GM18507 (cell line): ENCODE measurements at places on chromosomes 3 and 15.

DNA sequence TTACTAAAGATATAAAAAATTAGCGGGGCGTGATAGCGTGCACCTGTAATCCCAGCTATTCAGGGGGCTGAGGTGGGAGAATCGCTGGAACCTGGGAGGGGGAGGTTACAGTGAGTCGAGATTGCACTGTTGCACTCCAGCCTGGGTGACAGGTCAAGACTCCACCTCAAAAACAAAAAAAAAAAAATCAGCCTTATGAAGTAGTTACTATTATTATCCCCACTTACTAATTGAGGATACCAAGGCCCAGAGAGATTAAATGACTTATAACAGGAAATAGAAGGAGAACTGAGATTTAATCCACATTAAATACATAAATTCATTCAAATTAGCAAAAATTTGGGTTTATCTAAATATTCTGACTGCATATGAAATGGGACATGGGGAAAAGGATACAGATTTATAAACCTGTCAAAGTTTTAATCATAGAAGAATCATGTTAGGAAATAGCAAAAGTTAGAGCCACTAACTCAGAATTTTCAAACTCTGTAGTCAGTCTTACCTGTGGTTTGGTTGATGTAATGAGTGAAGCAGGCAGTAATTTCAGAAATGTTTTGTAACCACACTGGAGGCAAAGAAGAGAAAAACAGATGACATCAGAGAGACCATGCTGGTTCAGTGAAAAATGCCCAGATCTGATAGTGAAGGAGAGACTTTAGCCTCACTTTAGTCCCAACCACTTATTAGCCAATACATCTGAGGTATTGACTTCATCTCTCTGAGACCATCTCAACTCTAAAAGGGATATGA is 25.0 kb upstream of the ACAP2 start:
- DNase-seq = no peak

DNA sequence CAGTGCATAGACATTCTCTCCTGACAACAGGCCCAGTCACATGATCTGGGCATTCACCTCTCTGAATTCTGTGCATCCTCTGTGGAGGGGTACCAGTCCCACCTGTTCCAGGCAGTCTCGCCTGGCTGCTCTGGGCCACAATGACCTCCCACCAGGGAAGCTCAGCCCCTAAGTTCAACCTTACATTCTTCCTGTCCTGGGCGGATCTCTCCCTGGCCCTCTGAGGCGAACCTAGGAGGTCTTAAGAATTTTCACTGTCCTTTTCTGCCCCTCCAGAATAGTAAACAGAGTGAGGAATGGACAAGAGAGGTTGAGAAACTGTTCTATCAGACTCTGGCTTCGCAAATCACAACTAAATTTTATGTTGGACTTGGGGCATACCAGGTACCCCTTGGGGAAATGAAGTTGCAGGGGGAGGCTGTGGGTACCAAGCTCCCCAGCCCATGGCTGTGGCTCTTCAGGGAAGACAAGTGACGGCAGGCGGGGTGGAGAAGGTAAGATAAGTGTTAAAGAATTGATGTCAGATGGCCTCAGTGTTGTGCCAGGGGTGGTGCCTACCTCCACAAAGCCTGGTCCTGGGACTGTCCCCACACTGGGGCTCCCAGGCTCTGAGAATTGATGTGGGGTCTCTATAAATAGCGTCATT is 5.3 kb downstream of the SCN5A start:
- no peak for DNase-seq

- no peak for DNase-seq
These were observed 75.6 kb upstream of the MYRIP start for GRCh38 chr3:39733804-39734203.

- DNase-seq = no peak
These were observed 27.9 kb upstream of the PLCH1 start for GRCh38 chr3:155772801-155773200.

- no peak for DNase-seq
These were observed 114.4 kb downstream of the CHSY1 start for GRCh38 chr15:101137312-101137940.

- DNase-seq = no peak
These were observed 577.9 kb upstream of the EPHA6 start for GRCh38 chr3:96236522-96236921.

- DNase-seq = no peak
These were observed 144.0 kb downstream of the GREM1 start for GRCh38 chr15:32861761-32862160.

DNA sequence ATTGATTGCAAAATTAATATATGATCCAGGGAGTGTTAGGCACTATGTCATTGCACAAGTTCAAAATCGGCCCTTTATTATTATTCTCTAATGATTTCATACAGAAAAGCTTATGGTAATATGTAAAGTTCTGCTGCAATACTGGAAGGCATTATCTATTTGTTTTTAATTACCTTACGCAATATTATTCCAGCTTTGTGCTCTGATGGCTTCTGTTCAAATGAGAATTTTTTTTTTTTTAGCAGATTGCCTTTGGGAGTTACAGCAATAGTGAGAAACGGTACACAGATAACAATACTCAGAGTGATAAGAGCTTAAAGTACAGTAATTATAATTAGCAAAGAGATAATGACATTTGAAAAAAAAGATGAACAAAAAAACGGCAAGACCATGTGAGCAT is 602.2 kb upstream of the ALCAM start:
- DNase-seq = no peak

- no peak for DNase-seq
These were observed 20.9 kb downstream of the RAB5A start for GRCh38 chr3:19967812-19968211.

GRCh38 chr3:44892689-44893088 is 18.3 kb downstream of the TGM4 start:
- no peak for DNase-seq

DNA sequence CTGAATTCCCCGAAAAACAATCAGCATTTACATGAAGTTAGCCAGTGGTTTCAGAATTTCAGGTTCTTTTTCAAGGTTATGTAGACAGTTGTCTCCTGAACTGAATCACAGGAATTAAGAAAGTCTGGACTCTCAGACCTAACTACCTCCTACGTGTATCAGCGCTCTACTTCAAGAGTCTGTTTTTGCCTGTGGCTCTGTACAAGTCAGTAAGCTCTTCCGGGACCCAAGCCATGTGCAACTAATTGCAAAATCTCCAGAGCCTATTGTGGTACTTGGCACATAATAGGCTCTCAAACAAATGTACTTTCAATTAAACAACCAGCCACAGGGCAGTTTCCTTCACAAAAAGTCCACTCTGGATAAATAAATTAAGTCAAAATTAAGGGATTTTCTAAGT is 414.2 kb downstream of the PDCD6IP start:
- DNase-seq = no peak

DNA sequence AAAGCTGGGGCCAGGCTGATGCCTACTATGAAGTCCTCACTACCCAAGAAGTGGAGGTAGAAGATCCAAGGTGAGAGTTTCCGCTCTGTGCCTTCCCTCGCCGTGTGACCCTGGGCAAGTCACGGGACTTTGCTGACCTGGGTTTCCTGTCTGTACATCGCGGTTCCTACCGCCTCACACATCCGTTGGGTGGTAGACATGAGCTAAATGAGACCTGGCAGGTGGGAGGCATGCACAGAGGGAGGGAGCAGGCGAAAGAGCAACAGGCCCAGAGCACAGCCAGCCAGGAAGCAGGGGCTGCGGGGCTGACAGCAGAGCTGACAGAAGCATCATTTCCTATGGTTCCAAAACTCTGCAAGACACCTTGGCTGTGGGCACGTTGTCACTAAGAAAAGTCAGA is 157.3 kb upstream of the BHLHE40 start:
- DNase-seq = no peak

GRCh38 chr15:95972812-95973211 is 357.7 kb upstream of the NR2F2 start:
- no peak for DNase-seq

DNA sequence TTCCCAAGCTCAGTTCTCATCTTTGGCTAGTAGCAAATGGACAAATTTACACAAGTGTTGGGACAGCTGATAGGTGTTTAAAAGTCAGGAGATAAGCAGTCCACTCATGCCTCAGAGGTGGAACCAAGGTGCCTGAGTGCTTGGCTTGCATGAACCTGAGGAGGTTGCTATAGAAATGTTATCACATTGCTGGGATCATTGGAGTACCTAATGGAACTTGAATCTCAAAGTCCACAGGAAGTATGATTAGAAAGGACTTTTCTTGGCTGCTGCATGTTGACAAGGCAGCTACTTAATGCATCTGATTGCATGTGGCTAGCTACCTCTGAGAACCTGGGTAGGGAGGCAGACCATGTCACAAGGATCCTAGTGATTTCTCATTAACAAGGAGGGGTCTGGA is 39.5 kb upstream of the C3orf80 start:
- no peak for DNase-seq

DNA sequence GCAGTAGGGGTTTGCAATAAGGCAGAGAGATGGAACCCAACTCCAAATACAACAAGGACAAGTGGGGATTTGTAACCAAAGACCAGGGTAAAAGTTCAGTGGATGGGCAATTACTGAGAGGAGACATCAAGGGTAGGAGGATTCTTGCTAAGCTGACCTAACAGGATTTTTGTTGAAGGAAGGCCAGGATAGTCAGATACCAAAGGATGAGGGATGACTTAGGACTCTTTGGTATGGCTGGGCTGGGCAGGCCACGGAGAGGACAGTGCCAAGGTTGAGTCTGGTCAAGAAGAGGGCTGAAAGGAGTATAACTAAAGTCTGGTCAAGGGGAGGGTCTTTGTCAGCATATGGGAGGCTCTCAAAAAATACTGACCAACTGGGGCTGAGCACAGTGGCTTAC is 85.3 kb upstream of the UBE2E2 start:
- DNase-seq = no peak

DNA sequence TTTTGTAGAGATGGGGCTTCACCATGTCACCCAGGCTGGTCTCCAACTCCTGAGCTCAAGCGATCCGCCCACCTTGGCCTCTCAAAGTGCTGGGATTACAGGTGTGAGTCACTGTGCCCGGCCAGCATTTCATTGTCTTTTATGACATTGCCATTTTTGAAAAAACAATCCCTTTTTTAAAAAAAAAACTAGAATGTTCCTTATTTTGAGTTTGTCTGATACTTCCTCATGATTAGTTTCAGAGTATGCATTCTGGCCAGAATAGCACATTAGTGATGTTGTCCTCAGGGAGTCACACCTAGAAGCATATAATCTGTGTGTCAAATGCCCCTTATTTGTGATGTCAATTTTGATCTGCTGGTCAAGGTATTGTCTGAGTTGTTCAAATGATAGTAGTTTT is 21.2 kb upstream of the NMD3 start:
- DNase-seq = no peak

GRCh38 chr3:161332792-161333191 is 38.5 kb downstream of the SPTSSB start:
- DNase-seq = no peak

- no peak for DNase-seq
These were observed 10.0 kb downstream of the BHLHE40 start for GRCh38 chr3:4988983-4989834.

DNA sequence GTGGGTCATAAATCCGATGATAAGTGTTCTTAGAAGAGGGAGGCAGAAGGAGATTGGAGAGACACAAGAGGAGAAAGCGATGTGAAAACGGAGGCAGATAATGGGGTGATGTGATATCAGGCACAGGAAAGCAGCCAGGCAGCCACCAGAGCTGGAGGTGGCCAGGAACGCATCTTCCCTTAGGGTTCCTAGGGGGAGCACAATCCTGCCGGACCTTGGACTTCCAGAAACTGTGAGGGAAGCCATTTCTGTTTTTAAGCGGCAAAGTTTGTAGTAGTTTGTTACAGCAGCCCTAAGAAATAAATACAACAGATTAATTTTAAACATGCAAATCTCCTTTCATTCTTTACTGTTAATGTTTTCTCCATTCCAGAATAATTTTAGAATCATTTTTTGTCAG is 259.9 kb upstream of the TMC3 start:
- DNase-seq = no peak

- DNase-seq = no peak
These were observed 178.3 kb upstream of the C2CD4B start for GRCh38 chr15:62343397-62343796.

DNA sequence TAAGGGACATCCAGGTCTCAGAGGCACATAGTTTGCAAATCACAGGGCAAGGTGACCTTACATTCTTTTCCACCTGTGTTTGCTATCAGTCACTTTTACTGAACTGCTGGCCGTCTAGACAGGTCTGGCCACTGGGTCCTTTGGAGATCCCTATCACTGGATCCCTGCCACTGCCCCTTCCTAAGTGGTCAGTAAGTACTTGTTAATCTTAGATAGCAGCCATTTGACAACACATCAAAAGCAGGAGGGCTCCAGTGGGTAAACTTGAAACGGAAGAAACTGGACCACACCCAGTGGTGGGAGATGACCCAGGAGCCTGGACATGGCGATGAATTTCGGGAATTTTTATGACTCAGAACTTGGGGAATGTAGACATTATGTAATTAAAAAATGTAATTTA is 28.9 kb upstream of the RASGRP1 start:
- DNase-seq = no peak

- DNase-seq = no peak
These were observed 25.3 kb downstream of the TRA2B start for GRCh38 chr3:185912512-185912911.

- DNase-seq = no peak
These were observed 318.1 kb downstream of the FOXP1 start for GRCh38 chr3:71265365-71265915.

DNA sequence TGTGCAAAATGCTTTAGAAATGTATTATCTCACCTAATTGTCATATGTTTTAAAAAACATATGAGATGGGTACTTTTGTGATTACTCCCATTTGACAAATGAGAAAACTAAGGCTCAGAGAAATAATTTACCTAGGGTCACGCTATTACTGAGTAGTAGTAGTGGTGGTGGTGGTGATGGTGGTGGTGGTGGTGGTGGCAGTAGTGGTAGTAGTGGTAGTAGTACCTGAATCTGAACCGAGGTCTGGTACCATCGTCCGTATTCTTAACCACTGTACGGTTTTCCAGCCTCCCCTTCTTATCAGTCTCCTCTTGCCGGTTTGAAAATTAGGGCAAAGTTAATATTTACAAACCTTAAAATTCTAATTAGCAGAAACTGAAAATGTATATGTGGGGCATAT is 102.4 kb downstream of the KLHL25 start:
- DNase-seq = no peak
